ENCODE measurements at places on chromosomes 16 and 17. TPM values are rescaled to one million over a fixed set of nuclear protein-coding genes. Genes with fewer than 3 reads are reported as not detected.

- DNase-seq: no peak
Measured at GRCh38 chr17:58412961-58413586, 4.3 kb downstream of the RNF43 start.

GRCh38 chr17:71084219-71084618 is 914.9 kb downstream of the KCNJ2 start:
- DNase-seq: no peak

DNA sequence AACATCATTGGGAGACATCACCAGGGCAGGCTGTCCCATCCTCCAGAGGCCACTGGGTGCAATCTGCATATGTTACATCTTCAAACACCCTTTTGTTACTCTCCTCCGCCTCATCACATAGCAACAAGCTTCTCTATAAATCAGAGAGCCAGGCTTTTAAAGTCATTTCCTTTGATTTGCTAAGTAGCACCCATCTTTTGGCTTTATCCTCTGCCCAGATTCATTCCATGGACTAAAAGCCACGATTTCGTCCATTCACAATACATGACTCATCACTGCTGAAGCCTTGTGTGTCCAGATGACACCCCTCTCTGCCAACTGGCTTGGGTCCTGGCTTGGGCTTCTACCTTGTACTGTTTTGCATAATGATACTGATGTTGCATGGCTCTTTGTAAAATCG is 2.0 kb upstream of the KRT38 start:
- no peak for DNase-seq

DNA sequence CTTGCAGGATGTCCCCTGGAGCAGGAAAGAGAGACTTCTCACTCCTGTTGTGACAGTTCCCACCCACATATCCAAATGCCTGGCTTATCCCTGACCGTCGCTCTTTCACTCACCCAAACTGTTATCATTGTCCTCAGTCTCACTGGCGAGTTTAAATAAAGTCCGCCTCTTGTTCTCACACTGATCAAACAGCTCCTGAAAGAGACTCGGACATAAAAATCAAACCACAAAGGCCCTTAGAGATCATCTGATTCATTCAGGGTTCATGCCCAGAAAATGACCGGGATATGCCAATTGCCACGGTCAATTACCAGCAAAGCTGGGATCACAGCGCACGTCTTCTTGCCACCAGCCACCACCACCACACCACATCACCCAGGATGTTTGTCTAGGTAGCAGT is 19.9 kb downstream of the GGA3 start:
- no peak for DNase-seq

GRCh38 chr17:33214996-33215395 is 78.1 kb downstream of the ASIC2 start:
- no peak for DNase-seq

- peak; percentile 7 for DNase-seq
Measured at GRCh38 chr16:35751191-35751941, 2292.0 kb downstream of the TP53TG3F start.

DNA sequence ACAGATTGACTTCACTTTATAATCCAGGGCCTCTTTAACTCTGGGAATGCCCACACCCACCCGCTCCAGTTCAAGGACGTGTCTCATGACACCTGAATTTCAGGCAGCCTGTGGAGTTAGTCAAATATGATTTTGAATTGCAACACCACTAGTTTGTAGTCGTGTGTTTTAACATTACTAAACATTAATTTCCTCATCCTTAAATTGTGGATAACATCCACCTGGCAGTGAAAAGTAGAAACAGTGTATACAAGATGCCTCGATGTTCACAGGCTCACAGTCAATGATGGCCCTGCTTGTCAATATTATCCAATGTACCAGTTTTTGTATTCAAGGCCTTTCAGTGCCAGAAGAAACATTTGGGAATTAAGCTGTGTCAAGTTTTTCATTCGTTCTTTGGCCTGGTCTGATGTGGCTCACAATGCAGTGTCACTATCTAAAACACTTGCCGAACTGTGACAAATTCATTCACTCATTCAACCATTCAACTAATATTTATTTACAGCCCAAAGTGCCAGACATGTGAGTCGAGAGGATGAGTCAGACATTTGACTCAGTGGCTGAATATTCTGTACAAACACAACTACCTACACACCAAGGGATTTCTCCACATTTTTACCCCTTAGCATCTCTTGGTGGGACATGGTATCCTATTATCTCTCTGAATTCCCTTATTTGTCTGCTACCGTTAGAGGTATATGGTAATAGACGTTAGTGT is 1.4 kb downstream of the MEIOB start:
- DNase-seq: no peak

GRCh38 chr16:19166500-19166899 is 1.5 kb upstream of the SYT17 start:
- no peak for DNase-seq

GRCh38 chr17:64774888-64775540 is 112.9 kb upstream of the SMURF2 start:
- no peak for DNase-seq

GRCh38 chr17:29045026-29045425 is 2.1 kb downstream of the PIPOX start:
- DNase-seq: no peak

GRCh38 chr16:31436221-31437045 is 6.2 kb downstream of the ZNF843 start:
- no peak for DNase-seq

DNA sequence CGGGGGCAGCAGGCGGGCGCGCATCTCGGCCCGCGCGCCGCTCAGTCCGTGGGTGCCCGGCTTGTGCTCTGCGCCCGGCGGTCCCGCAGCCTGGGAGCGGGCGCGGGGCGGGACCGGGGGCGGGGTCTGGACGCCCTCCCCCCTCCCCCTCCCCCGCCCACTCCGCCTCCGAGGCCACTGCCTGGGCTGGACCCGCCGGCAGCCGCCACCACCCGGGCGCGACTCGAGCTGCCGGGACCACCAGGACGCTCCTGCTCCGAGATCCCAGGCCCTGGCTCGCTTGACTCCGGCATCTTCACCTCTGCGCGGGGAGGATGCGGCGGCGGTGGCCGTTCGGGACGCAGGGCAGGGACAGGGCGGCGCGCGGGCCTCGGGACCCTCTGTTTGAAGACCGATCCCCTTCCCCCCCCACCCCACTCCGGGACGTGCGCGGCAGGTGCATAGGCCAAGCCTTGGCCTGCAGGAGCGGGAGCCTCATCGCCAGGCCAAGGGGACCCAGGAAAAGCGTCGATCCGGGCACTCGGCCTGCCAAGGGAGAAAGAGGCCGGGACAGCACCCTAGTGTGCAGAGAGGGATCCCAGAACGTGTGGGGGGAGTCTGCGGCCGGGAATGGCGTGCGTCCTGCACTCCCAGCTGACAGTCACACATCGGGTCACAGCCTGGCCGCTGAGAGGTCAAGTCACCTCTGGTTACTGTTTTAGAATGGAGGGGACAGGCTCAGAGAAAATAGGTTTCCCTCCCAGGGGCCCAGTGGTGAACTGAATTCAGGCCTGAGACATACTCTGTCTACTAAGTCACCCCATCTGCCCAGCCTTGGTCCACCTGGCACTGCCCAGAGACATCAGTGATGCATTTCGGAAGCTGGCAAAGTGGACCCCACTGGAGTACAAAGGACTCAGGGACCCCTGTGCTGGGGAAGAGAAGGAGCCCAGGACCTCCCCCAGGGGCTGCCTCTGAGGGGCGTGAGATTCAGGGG is at the start of gene HS3ST6:
TSS of gene HS3ST6 (minus strand) at position 65 of the 976 bp plus-strand sequence. CDS start 92 bp downstream, outside the sequence.
- DNase-seq: no peak

DNA sequence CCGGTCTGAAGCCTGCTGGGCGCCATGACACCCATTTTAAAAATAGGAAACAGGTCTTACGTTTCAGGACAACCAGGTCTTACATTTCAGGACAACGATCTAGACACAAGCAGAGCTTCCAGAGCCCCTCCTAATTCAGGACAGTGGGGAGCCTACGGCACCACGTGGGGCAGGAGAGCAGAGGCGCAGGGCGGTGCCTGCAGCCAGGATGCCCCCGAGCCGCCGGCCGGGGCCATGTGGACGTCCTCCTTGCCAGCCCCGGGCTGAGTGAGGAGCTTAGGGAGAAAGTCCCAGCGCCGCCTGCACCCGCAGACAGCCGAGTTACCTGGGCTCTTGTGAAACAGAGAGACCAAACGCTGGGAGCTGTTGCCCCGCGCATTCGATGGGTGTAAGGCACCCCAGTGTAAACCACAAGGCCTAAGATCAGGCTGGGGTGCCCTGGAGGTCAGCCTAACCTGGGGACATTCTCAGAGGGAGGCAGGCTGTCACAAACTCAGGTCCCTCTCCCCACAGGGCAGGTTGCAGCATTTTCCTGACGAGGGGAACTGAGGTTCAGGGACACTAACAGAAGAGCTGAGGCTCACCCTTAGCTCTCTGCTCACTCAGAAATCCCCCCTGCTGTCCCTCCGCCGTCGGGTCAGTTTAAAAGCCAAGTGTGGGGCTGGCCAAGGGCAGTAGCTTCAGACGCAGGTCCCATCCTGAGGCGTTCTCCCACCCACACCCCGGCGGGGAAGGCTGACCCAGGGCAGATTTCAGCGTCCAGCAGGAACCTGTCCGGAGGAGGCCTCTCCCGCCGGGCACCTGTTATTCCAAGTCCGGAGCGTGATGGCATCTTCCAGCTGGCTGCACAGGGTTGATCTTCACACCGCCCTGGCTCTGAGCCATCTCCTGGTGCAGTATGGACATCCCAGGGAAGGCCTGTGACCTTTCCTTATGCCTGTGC is 1.8 kb upstream of the NOTUM start:
- no peak for DNase-seq

DNA sequence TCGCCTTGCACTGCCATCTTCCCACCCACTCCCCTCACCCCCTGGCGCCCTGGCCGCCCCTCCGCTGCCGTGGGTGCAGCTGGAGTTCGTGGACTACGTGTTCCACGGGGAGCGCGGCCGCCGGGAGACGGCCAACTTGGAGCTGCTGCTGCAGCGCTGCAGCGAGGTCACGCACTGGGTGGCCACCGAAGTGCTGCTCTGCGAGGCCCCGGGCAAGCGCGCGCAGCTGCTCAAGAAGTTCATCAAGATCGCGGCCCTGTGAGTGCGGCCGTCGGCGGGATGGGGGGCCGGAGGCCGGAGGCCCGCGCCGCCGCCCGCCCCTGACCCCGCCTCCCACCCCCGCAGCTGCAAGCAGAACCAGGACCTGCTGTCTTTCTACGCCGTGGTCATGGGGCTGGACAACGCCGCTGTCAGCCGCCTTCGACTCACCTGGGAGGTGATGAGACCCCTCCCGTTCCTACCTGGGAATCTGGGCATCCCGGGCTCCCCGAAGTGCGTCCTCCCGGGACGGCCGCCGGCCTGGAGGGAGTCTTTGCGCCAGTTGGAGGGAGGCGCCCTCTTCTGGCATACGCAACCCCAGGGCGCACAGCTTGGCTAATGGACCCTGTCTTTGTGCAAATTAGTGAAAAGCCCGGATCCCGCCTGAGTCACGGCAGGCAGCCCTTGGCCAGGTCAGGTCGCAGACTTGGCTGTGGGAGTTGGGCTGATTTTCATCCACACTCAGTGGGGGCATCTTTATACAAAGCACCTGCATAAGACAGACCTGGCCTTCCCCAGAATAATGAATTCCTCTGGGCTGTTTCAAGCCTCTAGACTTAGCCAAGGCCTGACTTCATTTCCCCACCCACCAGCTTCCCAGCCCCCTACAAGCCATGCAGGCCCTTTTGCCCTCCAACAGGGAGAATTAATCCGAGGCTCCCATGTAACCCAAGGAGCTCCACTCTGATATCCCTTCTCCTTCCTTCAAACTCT is 14.3 kb downstream of the RAPGEFL1 start:
- peak; percentile 67 for DNase-seq

DNA sequence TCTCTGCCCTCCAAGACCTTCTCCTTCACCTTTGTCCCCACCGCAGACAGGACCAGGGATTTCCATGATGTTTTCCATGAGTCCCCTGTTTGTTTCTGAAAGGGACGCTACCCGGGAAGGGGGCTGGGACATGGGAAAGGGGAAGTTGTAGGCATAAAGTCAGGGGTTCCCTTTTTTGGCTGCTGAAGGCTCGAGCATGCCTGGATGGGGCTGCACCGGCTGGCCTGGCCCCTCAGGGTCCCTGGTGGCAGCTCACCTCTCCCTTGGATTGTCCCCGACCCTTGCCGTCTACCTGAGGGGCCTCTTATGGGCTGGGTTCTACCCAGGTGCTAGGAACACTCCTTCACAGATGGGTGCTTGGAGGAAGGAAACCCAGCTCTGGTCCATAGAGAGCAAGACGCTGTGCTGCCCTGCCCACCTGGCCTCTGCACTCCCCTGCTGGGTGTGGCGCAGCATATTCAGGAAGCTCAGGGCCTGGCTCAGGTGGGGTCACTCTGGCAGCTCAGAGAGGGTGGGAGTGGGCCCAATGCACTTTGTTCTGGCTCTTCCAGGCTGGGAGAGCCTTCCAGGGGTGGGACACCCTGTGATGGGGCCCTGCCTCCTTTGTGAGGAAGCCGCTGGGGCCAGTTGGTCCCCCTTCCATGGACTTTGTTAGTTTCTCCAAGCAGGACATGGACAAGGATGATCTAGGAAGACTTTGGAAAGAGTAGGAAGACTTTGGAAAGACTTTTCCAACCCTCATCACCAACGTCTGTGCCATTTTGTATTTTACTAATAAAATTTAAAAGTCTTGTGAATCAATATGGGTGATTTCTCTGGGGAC is 12.2 kb downstream of the CX3CL1 start:
- DNase-seq: no peak

DNA sequence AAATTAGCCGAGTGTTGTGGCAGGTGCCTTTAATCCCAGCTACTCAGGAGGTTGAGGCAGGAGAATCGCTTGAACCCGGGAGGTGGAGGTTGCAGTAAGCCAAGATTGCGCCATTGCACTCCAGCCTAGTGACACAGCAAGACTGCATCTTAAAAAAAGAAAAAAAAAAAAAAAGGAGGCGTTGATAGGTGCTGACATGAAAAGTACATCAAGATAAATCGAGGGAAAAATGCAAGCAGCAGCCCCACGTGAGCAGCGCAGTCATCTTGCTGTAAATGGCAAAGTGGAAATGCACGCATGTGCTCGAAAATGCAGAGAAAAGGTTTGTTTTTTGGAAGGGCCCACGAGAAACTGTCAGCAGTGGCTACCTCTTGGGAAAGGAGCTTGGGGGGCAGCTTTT is 20.9 kb downstream of the MXRA7 start:
- DNase-seq: no peak

DNA sequence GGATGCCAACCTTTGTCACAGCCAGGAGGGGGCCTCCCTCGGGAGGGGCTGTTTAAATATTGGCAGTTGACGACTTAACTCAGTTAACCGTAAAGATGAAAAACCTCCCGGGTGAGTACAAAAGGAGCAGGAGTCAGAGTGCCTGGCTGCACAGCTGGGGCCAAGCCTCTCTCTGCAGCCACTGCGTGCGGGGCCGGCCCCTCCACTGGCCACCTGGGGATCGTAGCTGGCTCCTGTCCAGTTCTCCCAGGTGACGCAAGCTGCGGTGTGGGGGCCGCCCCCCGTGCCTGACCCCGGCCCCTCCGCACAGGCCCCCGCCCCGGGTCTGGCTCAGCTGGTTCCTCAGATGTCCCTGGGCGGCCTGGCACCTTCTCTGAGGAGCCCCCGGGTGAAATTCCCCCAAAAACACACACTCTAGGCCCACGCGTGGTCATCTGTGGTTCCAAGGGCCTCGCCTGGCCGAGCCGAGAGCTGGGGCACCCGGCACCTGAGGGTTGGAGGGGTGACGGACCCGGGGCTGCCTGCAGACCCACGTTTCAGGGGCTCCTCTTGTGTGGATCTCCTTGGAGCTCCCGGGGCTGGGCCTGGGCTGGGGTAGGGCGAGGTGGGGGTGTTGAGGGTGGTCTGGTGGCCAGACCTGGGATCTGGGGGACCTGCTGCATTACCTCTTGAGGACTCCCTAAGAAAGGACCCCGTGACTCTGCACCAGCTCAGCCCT is 7.4 kb upstream of the CACNA1H start:
- DNase-seq: no peak

Gene PLCD3
- total RNA-seq: 63.6 TPM

Gene MRPL10
- 38.9 TPM for total RNA-seq

Gene KRT27
- total RNA-seq: not detected

Gene USP6
- 0.09 TPM for total RNA-seq

Gene NACA2
- not detected for total RNA-seq

Gene UMOD
- total RNA-seq: 0.60 TPM
